T1000 (cell line): ENCODE measurements at places on chromosomes 11 and 22.

DNA sequence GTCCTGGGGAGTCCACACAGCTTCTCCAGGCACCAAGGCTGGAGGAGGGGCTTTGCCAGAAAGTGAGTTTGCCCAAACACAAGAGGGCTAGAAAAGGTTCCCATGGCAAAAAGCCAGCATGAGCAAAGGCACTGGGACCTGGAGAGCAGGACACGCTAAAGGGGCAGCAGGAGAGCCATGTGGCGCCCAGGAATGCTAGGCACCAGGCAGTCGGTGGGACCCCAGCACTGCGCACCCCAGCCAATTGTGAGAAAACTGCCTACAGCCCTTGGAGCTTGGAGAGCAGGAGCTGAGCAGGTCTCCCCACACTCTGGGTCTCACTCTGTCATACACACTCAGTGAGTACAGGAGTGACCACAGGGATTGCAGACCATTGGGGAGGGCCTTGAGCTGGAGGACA, 5.2 kb upstream of the RAB1B start:
- DNase-seq, result no peak

GRCh38 chr11:9639099-9639498, 24.8 kb upstream of the SWAP70 start:
- DNase-seq, result no peak

GRCh38 chr11:46120346-46121300, 631 bp downstream of the PHF21A start:
- peak; percentile 52 for DNase-seq

- no peak for DNase-seq
Measured at GRCh38 chr22:38104084-38104483, 6.4 kb downstream of the BAIAP2L2 start.

- no peak for DNase-seq
Measured at GRCh38 chr11:119367661-119368120, 13.8 kb downstream of the USP2 start.

DNA sequence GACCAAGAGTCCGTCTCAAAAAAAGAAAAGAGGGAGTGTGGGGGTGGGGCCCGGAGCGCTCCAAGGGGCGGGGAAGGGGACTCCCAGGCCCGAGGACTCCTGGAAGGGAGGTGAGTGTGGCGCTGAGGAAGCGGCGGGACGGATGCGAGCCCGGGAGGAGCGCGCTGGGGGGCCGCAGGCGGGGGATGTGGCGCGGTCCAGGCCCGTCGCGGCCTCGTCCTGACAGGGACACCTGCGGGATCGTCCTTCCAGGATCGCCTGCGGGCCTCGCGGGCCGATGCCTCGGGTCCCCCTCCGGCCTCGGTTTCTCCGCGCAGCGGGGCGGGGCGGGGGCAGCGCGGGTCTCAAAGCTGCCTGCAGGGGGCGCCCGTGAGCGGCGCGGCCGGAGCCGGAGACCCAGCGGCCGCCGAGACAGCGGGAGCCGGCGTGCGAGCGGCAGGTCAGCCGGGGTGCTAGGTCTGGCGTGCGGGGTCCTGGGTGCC, 3.8 kb upstream of the ADORA2A start:
- peak; percentile 29 for DNase-seq

GRCh38 chr11:30811226-30811755, 225.1 kb upstream of the MPPED2 start:
- no peak for DNase-seq

DNA sequence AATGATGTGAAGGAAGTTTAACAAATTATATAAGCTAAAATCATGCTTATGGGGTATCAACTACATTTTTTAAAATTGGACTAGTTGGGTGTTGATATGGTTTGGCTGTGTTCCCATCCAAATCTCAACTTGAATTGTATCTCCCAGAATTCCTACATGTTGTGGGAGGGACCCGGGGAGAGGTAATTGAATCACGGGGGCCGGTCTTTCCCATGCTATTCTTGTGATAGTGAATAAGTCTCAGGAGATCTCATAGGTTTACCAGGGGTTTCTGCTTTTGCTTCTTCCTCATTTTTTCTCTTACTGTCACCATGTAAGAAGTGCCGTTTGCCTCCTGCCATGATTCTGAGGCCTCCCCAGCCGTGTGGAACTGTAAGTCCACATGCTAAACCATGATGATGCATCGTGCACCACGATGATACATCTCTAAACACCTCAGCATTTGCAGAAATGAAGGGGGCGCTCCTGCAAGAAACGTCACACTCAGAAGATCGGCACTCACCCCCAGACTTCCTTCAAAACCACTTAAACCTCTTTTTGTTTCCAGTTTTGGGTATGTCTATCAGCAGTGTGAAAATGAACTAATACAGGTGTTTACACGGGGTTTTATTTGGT, 340.0 kb downstream of the SHANK2 start:
- peak; percentile 28 for DNase-seq

GRCh38 chr11:128695539-128696221, 1.8 kb downstream of the FLI1 start:
- no peak for DNase-seq

GRCh38 chr11:65478388-65479183, 20.3 kb upstream of the MALAT1 start:
- DNase-seq, result no peak

DNA sequence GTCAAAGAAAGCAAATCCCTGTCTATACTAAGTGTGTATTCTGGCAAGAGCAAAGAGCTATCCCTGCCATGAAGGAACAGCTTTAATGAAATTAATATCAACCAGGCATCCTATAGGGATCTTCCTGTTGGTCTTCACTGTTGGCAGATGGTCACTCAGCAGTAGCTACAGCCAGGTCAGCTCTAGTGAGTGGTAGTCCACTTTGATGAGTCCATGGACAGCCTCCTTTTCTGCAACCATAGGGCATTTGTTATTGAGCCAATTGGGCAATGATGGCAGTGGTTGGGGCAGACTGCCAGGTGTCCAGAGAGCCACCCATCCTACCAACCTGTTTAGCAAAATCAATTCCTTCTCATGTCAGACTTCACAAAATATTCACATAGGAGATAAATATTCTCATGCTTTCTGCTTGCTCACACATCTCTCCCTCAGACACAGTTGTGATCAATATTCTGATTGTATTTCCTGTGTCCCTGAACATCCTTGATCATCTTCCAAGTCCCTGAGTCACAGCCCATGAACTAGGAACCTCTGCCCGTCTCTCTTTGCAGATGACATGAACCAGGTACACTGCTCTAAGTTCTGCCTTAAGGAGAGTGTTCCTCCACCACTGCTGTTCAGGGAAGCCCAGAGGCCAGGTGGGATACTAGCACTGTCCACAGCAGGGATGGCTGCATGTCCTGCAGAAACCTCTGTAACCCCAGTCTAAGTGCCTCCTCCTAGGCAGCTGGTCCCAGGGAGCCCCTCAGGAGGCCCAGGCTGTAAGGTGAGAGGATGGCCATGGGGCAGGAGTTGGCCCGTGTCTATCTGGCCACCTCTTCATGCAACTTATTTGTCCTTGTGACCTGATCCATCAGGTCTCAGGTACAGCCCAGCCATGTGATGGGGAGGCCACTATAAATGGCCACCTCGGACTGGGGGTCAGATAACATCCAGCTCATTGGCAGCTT, 74.2 kb upstream of the IGLL5 start:
- DNase-seq, result no peak

GRCh38 chr22:40436505-40437431, 66.4 kb downstream of the SGSM3 start:
- DNase-seq, result no peak

- DNase-seq, result no peak
Measured at GRCh38 chr22:37018086-37018814, 997 bp downstream of the TST start.

GRCh38 chr22:39622881-39623367, 52.4 kb downstream of the CACNA1I start:
- no peak for DNase-seq

GRCh38 chr11:35013514-35014233, 97.3 kb downstream of the PDHX start:
- DNase-seq, result no peak

GRCh38 chr11:21534288-21534687, 658.6 kb upstream of the ANO5 start:
- no peak for DNase-seq

GRCh38 chr11:47257517-47258316, at the start of gene NR1H3:
NR1H3 (plus strand) TSS chr11:47257996; CDS start chr11:47259217, 1,221 bp downstream.
- peak; percentile 21 for DNase-seq

DNA sequence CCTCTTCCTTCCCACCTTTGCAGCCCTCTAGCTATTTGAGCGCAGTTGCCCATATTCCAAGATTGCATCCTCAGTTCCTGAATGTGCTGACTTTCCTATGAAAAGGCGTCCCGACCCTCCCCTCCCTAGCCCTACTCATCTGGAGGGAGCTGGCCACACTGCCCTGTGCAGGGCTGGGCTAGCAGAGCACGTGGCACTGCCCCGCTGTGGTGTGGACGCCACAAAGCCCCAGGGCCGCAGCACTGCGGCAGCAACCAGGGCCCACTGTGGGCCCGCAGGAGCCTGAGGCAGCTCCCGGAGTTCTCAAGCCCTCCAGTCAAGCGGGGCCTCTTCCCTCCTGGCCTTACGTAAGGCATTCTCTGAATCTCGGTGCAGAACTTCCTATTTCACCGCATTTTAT, 27.6 kb downstream of the B3GAT1 start:
- no peak for DNase-seq

- no peak for DNase-seq
Measured at GRCh38 chr11:19193916-19194315, 7.9 kb downstream of the CSRP3 start.

GRCh38 chr11:77353131-77353530, 51.6 kb upstream of the GDPD4 start:
- DNase-seq, result no peak

DNA sequence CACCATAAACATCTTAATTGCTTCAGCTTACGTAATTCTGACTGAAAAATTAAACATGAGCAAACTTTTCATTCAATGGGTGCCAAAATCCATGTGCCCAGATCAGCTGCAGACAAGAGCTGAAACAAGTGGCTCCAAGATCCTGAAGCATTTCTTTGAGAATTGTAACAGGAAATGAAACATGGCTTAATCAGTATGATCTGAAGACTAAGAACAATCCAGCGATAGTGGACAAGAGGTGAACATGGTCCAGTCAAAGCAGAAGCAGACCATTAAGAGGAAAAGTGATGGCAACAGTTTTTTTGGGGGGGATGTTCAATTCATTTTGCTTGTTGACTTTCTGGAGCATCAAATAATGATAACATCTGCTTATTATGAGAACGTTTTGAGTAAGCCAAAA, 1964.5 kb upstream of the RAG2 start:
- DNase-seq, result no peak

DNA sequence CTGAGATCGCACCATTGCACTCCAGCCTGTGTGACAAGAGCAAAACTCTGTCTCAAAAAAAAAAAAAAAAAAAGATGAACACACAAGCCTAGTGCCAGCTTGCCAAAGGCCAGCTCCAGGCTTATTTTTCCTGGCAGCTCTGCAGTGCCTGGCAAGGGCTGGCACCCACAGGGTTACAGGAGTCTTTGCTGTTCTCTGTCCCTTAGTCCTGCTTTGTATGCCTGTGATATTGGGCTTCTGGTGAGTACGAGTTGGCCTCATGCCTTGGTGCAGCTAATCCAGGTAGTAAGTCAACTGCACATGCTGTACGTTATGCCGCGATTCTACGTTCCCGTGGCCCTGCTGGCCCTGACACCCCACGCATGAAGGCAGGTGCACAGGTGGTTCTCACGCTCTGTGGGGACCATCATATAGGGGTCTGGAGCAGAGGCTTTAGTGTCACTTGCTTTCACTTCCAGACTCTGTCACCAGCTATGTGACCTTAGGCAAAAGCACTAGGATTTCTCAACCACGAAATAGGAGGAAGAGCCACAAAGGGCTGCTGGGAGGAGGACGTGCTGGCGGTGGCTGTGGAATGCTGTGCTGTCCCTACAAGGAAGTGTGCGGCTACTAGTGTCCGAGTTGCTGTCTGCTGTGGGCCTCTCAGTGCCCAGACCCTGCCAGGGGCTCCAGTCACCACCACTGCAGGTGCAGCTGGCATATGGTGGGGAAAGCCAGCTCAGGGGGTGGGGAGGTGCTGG, 21.4 kb upstream of the RASL10A start:
- no peak for DNase-seq

GRCh38 chr22:50701428-50702154, 29.0 kb downstream of the SHANK3 start:
- no peak for DNase-seq

DNA sequence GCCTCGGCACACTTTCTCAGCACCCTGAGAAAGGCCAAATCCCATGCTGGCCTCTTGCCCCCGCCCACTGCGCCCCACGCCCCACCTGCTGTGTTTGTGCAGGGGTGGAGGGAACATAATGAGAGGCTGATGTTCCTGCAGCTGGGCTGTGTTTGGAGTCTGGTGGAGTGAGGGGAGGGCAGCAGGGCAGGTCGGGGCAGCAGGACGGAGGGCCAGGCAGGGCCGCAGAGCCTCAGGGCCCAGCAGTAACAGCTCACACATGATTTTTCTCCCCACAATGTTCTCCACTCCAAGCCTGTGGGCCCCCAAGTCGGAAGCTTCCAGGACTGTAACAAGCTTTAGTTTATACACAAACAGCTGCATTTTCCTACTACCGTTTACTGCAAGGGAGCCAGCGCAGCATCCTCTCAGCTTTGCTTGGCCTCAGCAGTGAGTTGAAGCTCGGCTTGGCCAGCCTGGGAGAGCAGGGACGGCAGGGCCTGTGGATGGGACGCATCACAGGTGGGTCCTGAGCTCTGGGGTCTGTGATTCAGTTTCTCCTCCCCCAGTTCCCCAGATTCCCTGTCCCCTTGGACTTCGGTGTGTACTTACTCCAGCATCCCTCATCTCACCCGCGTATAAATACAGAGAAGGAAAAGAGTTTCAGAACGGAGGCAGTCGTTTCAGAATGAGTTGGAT, 51.0 kb downstream of the RPUSD4 start:
- DNase-seq, result no peak

GRCh38 chr22:48488149-48488551, 1339.5 kb downstream of the BRD1 start:
- no peak for DNase-seq

- DNase-seq, result no peak
Measured at GRCh38 chr11:45651156-45651555, 14.3 kb downstream of the CHST1 start.

- DNase-seq, result no peak
Measured at GRCh38 chr22:43399338-43399979, 12.4 kb upstream of the MPPED1 start.

GRCh38 chr22:49829044-49829853, 1.6 kb upstream of the BRD1 start:
- no peak for DNase-seq

DNA sequence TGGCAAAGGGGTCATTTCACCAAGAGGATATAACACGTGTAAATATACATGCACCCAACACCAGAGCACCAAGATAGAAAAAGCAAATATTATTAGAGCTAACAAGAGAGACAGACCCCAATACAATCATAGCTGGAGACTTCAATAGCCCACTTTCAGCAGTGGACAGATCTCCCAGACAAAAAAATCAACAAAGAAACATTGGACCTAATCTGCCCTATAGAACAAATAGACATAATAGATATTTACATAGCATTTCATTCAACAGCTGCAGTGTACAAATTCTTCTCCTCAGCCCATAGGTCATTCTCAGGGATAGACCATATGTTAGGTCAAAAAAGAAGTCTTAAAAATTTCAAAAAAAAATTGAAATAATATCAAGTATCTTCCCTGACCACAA, 312.8 kb downstream of the TTC28 start:
- no peak for DNase-seq

GRCh38 chr11:33741806-33742205, 5.6 kb upstream of the CD59 start:
- DNase-seq, result no peak
